Glutamatergic neuron (in vitro differentiated cells): ENCODE measurements at places on chromosomes 7 and 10.

DNA sequence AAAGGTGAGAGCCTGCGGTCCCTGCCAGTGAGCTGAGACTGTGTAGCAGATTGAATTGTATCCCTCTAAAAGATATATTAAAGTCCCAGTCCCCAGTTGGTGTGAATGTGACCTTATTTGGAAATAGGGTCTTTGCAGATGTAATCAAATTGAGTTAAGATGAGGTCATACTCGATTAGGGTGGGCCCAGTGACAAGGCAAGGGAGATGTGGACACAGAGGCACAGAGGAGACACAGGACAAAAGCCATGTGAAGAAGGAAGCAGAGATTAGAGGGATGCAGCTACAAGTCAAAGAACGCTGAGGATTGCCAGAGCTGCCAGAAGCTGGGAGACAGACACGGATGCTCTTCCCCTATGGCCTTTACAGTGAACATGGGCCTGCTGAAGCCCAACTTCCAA is 104.3 kb downstream of the CLEC2L start:
- H3K27me3 ChIP-seq, result no peaks in the 10 kb centered on the region
- no peak overlapping the region for H3K27ac ChIP-seq
- H3K4me3 ChIP-seq, result no peak overlapping the region

- peaks cover 14% of the 10 kb centered on the region for H3K4me1 ChIP-seq
- no peak overlapping the region for H3K4me3 ChIP-seq
- no peaks in the 10 kb centered on the region for H3K36me3 ChIP-seq
- no peak for DNase-seq
Observed at GRCh38 chr7:29077854-29078253, 68.5 kb downstream of the CPVL start.

- peaks cover 4% of the 10 kb centered on the region for H3K36me3 ChIP-seq
- peaks cover 12% of the 10 kb centered on the region for H3K4me1 ChIP-seq
- no peak for DNase-seq
- peaks cover 3% of the 10 kb centered on the region for H3K27me3 ChIP-seq
- no peak overlapping the region for H3K27ac ChIP-seq
- no peak overlapping the region for H3K4me3 ChIP-seq
Observed at GRCh38 chr10:3401491-3401938, 228.9 kb upstream of the PITRM1 start.

DNA sequence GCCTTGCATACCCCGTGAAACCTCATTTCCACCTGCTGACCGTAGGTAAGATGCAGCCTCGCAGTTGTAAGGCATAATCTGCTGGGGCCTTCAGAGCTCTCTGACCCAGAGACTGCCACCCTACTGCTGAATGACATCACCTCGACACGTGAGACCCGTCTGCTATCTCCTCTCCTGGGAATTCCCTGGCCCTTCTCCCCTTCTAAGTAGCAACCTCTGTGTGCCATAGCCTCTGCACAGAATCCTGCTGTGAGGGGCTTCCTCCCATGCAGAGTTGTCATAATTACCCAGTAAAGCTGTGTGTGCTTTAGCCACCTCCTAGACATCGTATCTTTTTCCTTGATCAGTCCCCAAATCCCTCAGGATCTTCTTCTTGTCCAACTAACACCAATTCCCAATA is 106.7 kb downstream of the CACNB2 start:
- H3K36me3 ChIP-seq, result no peaks in the 10 kb centered on the region
- no peak overlapping the region for H3K27ac ChIP-seq
- no peaks in the 10 kb centered on the region for H3K4me1 ChIP-seq
- DNase-seq, result no peak

DNA sequence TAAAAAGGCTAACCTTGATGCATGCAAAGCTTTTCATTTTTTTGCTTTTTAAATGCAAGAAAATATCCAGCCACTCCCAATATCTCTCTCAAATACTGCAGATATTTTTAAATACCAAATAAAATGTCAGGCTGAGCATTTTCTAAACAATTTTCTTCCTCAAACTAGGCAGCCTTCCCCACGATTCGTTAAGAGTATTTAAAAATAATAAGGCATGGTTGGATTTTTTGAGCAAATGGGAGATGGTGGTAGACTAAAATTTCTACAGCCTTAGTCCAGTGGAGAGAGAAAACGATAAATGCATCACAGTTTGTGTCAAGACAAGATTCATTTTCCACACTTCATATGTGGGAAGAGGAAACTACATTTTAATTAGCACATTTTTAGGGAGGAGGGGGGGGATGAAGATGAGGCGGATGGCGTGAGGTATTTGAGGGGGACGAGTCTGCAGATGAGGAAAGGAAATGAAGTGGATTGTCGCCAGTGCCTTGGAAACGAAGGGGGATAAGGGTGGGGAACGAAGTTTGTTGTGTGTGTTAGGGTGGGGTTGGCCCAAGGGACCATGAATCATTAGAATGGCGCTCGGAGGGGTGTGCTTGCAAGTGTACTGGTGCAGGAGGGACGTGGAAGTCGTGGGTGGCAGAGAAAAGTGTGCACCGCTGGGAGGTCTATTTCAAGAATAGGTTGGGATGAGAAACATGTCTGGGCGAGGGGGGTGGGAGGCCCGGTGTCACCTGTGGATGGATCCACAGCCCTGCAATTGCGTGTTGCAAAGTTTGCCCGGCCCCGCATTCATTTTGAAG is 1.2 kb upstream of the ADD3 start:
- H3K27me3 ChIP-seq, result no peaks in the 10 kb centered on the region
- no peak overlapping the region for H3K4me3 ChIP-seq
- H3K27ac ChIP-seq, result no peak overlapping the region
- H3K4me1 ChIP-seq, result peaks cover 9% of the 10 kb centered on the region

DNA sequence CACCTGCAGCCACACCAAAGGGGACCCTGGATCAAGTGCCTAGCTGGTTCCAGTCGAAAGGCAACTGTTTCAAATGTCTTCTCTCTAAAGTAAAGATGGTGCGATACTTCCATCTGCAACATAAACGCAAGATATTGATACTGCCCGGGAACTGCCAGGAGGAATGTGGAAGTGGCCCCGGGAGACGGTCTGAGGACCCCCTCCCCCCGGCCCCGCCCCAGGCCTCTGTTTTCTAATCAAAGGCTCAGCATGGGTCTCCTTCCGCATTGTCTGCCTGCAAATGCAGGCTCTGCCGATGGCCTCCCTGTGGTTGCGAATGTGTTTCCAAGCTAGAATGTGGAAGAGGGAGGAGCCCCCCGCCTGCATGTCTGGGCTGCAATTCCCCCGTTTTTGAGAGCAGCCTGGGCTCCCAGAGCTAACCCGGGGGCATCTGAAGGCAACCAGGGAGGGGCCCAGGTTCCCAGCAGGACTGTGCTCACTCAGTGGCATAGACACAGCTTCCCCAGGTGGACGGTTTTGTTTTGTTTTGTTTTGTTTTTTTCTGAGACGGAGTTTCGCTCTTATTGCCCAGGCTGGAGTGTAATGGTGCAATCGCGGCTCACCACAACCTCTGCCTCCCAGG is 223.9 kb upstream of the PPP2R2D start:
- H3K36me3 ChIP-seq, result peaks cover 5% of the 10 kb centered on the region
- H3K27ac ChIP-seq, result no peak overlapping the region
- peaks cover 2% of the 10 kb centered on the region for H3K4me1 ChIP-seq
- H3K4me3 ChIP-seq, result no peak overlapping the region

GRCh38 chr7:118013252-118014010 is 140.2 kb upstream of the CTTNBP2 start:
- no peak overlapping the region for H3K27ac ChIP-seq
- H3K4me3 ChIP-seq, result no peak overlapping the region
- DNase-seq, result no peak
- peaks cover 2% of the 10 kb centered on the region for H3K27me3 ChIP-seq
- no peaks in the 10 kb centered on the region for H3K4me1 ChIP-seq
- no peaks in the 10 kb centered on the region for H3K36me3 ChIP-seq

DNA sequence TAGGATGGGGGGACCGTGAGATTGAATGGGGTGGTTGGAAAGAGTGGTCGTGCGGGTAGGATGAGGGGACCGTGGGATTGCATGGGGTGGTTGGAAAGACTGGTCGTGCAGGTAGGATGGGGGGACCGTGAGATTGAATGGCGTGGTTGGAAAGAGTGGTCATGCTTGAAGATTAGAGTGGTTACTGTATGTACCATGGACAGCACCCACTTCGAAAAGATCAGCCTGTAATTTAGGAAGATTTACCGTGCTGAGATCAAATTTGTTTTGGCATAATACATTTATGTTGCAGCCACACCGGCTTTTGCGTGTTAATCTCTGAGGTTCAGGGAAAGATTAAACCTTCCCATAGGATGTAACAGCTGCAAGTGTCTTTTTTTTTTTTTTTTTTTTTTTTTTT is 495.2 kb upstream of the ADARB2 start:
- H3K36me3 ChIP-seq, result no peaks in the 10 kb centered on the region
- no peak for DNase-seq
- no peak overlapping the region for H3K27ac ChIP-seq
- no peaks in the 10 kb centered on the region for H3K4me1 ChIP-seq
